Activated CD4-positive, alpha-beta T cell treated with anti-CD3 and anti-CD28 coated beads, Interleukin-2, amount 50 U/mL, for 4 hours (primary cell): ENCODE measurements at places on chromosomes 13 and 19.

DNA sequence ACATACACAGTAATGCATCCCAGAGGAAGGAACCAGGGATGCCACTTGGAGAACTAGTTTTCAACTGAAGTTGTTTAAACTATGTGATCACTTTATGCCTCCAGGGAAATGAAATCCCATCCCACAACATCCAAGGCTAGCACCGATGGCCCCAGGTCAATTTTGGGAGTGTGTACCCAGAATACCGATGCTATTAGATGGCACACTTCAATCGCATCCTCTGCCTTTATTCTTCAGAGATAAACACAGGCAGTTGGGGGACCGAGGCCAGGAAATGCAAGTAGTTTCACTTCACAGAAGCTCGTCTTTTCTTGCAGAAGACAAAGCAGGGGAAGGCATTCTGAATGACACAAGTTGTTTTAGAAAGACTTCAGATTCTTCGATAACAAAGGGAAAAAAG lies 13.8 kb downstream of the STK24 start:
- DNase-seq: no peak

GRCh38 chr13:86946734-86947133 lies 724.4 kb upstream of the SLITRK5 start:
- no peak for DNase-seq

DNA sequence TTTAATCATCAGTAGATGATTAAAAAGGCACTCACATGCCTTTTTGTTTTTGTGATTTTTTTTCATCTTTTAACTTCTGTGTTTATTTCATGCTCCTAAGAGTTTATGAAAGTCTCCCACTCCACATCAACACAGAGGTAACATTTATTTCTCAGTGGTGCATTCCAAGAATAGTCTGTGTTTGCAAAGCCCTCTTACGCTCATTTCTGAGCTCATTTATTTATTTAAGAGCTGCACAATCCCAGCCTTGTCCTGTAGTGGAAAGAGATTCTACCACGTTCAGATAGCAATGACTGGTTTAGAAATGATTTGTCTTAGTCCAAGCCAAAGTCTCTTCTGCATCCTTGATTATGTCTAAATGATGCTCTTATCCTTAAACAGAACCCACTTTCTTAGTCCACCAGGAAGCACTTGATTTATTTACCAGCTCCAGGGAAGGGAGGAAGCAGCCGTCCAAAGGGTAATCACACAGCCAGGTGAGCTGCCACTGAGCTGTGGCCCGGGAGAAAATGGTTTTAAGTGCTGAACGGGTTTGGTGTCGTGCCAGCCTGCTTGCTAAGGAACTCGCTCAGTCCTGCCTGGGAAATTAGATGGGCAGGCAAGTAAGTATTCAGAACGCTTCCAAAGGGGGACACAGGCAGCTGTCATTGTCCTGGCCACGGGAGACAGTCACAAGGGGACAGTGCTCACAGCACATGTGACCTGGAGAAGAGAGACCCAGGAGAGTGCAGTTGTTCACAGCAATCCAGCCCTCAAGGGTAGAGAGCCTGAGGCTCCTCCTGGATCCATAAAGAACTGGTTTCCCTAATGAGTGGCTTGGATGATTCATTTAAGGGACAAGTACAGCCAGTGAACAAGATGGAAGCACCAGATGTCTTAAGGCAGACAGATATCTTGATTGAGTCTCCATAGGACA lies 131.8 kb upstream of the WASF3 start:
- no peak for DNase-seq

DNA sequence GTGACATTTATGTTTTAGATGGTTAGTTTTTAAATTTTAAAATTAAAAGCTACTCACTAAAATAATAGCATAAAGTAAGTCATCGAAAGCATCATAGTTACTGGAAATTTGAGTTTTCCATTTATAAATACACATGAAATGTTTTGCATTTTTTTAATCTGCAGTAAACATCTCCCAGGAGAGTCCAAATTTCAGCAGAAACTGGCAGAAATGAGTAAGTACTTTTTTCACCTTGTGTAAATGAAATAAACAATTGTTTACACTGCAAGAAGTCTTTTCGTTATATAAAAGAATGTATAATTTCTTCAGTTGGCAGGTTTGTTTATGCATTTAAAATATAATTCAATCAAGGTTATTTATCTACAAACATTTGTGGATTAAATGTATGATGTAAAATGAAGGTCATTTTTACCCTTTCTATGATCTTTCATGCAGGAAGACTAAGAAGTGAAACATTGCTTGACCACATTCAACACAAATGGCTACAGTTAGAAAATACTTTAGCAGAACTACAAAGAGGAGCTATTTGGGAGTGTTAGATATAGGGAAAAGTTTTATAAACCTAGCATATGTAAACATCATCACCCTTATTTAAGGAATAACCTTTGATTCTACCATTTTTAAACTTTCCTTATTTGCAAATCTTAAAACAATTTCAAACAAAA lies 55.6 kb downstream of the RCBTB2 start:
- no peak for DNase-seq

DNA sequence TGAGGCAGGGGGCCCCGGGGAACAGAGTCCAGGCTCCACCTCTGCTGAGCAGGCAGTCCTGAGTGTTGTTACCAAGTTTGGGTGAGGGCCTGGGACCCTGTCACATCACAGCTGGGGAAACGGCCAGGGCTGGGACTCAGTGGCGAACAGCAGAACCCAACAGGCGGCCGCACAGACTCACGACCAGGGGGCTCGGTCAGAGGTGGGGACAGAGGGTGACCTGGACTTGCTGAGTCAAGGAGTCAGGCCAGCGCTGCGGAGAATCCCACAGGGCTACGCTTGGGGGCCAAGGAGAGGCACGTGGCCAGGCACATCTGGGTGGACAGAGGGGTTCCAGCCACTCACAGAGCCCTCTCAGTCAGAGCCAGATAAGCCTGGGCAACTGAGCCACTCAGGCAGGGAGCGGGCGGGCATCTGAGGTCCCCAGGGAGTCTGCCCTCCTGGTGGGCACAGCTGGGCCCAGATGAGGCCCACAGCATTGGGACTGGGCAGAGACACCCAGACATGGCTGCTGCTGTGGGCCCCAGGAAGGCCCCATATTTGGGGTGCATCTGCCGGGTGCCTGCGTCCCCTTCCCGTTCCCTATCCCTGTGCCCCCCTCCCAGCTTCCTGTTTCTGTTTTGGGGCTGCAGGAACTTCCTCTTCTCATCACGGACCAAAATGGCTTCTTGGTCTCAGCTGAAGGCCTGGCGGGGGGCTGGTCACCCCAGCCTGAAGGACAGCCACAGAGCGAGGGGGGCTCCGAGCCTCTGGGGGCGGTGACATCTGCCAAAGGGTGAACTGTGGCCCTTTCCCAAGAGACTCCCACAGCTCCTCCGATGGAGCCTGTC lies 34.0 kb downstream of the CEBPA start:
- DNase-seq: no peak

- no peak for DNase-seq
These were observed 238.0 kb downstream of the PCDH9 start for GRCh38 chr13:66992183-66992582.

- DNase-seq: no peak
These were observed 2.2 kb downstream of the PDE4C start for GRCh38 chr19:18223860-18224524.

- no peak for DNase-seq
These were observed 3.4 kb upstream of the CTU1 start for GRCh38 chr19:51111606-51112005.
